ENCODE measurements at places on chromosomes 5 and 9. TPM values are rescaled to one million over a fixed set of nuclear protein-coding genes. Genes with fewer than 3 reads are reported as not detected.

IFNA21 gene
- total RNA-seq = not detected

CDH6 gene
- total RNA-seq = 0.61 TPM

IL13 gene
- total RNA-seq = not detected

CATSPER3 gene
- not detected for total RNA-seq

OTP gene
- not detected for total RNA-seq

PJA2 gene
- 49.7 TPM for total RNA-seq

CEL gene
- total RNA-seq = 31.2 TPM

HCN1 gene
- not detected for total RNA-seq

SOX30 gene
- not detected for total RNA-seq

ST6GALNAC6 gene
- 72.9 TPM for total RNA-seq

ZNF608 gene
- 6.7 TPM for total RNA-seq

TRAPPC13 gene
- 14.9 TPM for total RNA-seq

LCN15 gene
- not detected for total RNA-seq

PAEP gene
- total RNA-seq = 2.7 TPM

Measured in lower leg skin (tissue), 4 donors.